ENCODE measurements at places on chromosomes 5 and 9.

- H3K27ac ChIP-seq, result no peak overlapping the region
- no peaks in the 10 kb centered on the region for H3K36me3 ChIP-seq
- H3K4me3 ChIP-seq, result no peak overlapping the region
- no peak for DNase-seq
Observed at GRCh38 chr5:108238936-108239887, 142.7 kb downstream of the FBXL17 start.

DNA sequence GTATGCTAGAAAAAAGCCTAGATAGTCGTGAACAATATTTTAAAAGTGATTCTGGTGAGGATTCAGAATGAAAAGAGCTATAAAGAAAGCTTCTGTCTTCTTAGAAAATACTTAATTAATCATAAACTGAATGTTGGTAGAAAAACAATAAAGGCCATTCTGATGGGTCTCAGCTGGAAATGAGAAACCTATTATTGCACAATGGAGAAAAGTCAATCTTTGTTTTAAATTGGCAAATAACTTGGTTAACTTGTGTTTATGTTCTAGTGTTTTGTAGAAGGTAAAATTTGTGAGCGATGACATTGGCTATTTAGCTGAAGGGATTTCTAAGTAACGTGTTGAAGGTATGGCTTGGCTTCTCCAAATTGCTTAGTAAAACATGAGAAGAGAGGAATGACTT is 74.1 kb upstream of the TMED7 start:
- no peak for DNase-seq
- no peak overlapping the region for H3K27ac ChIP-seq
- no peaks in the 10 kb centered on the region for H3K27me3 ChIP-seq
- no peaks in the 10 kb centered on the region for H3K36me3 ChIP-seq
- H3K4me3 ChIP-seq, result no peak overlapping the region
- no peaks in the 10 kb centered on the region for H3K4me1 ChIP-seq

GRCh38 chr5:135965504-135965903 is 10.7 kb upstream of the LECT2 start:
- no peaks in the 10 kb centered on the region for H3K36me3 ChIP-seq
- H3K27ac ChIP-seq, result no peak overlapping the region
- DNase-seq, result no peak
- no peak overlapping the region for H3K4me3 ChIP-seq

GRCh38 chr5:172370648-172371545 is 83.4 kb downstream of the SH3PXD2B start:
- DNase-seq, result peak; percentile 56
- H3K36me3 ChIP-seq, result no peaks in the 10 kb centered on the region
- no peaks in the 10 kb centered on the region for H3K4me1 ChIP-seq

DNA sequence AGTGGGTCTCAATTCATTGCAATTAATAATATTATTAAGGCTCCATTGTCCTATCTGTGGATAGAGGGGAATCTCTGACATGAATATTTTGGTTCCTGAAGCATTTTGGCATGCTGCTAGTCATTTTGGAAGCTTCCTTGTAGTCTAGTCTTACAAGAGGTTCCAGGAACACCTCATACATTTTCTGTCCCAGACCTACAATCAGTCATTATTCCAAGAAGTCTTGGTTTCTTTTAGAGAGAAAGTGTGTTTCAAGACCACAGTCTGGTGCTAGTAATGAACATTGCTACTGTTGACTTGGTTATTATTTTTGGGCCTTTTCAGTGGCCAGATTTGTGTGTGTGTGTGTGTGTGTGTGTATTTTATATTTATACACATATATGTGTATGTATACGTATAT is 98.9 kb downstream of the ERCC6L2 start:
- no peak overlapping the region for H3K4me3 ChIP-seq
- peaks cover 36% of the 10 kb centered on the region for H3K36me3 ChIP-seq
- H3K27me3 ChIP-seq, result no peaks in the 10 kb centered on the region
- no peaks in the 10 kb centered on the region for H3K4me1 ChIP-seq
- DNase-seq, result no peak

DNA sequence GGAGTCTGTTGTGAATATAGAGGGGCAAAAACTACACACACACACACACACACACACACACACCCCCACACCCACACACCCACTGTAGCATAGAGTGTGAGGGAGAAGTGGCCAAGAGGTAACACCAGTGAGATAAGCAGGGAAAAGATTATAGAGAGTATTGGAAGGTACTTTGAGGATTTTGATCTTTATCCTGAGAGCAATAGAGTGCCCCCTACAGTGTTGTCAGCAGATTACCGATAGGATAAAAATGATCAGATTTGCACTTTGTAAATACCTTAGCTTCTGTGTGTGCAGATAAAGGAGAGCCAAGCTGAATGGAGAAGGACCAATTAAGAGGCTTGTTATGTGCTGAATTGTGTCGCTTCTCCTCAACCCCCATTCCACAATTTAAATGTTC is 32.3 kb downstream of the ERCC6L2 start:
- H3K4me1 ChIP-seq, result no peaks in the 10 kb centered on the region
- no peak overlapping the region for H3K4me3 ChIP-seq
- H3K36me3 ChIP-seq, result no peaks in the 10 kb centered on the region
- no peak for DNase-seq
- no peaks in the 10 kb centered on the region for H3K27me3 ChIP-seq
- H3K27ac ChIP-seq, result no peak overlapping the region

Measured in tibial artery (tissue), 4 donors.